ENCODE measurements at places on chromosomes 7 and 10.

DNA sequence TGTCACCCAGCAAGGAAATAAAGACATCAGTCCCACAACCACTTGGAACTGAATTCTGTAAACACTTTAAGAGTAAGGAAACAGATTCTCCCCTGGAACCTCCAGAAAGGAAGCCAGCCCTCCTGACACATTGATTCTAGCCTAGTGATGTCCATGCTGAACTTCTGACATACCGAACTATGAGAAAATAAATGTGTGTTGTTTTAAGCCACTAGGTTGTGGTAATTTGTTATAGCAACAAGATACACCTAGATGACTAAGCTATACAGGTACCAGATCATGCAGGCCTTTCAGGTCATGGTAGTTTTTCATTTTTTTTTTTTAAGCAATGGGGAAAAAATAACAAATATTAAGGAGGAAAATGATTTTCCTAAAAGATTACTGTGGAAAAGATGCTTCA lies 37.6 kb upstream of the LRRTM3 start:
- no peak for DNase-seq

- no peak for DNase-seq
Observed at GRCh38 chr7:158239290-158239981, 348.2 kb downstream of the PTPRN2 start.

GRCh38 chr7:51160990-51161615 lies 155.5 kb downstream of the COBL start:
- DNase-seq, result peak; percentile 56

DNA sequence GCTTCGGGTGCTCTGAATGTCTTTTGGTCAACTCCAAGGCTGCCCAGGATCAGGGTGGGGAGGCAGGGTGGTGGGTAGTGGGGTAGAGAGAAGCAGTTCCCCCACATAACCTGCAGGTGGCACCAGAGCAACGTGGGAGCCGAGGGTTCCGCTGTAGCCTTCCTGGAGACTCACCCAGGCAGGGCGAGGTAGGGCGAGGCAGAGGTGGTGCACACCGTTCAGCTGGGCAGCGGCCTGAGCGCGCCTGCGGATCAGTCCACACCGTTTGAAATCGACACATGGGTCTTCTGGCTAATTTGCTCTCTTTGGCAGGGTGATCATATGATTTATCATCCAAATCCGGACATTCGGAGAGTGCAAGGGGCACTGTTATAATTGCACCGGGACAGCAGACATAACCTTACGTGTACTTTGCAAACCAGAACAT lies 41.4 kb upstream of the MAP3K8 start:
- peak; percentile 71 for DNase-seq

DNA sequence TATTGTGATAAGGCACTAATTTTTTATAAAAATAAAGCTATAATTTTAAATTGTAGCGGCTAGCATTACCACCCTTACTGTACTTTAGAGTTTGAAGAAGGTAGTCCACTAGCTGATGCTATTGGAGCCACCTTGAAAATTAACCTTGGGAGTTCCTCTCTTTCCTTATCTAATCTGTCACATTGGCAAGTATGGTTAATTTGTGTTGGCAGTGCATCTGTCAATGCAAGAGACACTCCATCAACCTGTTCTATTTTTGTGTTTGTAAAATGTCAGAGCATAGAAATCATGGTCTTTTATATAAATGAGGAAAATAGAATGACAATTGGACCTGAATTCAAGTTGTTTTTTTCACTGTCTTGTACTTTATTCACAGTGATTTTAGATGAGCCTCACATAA lies 20.5 kb downstream of the GLCCI1 start:
- no peak for DNase-seq

DNA sequence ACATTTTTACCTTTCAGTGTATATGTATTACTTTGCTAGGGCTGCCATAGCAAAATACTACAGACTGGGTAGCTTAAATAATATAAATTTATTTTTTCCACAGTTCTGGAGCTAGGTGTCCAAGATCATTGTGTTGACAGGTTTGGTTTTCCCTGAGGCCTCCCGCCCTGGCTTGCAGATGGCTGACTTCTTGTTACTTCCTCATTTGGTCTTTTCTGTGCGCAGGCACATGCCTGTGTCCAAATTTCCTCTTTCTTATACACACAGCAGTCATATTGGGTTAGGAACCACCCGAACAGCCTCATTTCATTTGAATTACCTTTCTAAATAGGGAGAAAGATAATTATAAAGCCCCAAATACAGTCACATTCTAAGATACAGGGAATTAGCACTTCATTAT lies 521.6 kb upstream of the SORCS1 start:
- no peak for DNase-seq

DNA sequence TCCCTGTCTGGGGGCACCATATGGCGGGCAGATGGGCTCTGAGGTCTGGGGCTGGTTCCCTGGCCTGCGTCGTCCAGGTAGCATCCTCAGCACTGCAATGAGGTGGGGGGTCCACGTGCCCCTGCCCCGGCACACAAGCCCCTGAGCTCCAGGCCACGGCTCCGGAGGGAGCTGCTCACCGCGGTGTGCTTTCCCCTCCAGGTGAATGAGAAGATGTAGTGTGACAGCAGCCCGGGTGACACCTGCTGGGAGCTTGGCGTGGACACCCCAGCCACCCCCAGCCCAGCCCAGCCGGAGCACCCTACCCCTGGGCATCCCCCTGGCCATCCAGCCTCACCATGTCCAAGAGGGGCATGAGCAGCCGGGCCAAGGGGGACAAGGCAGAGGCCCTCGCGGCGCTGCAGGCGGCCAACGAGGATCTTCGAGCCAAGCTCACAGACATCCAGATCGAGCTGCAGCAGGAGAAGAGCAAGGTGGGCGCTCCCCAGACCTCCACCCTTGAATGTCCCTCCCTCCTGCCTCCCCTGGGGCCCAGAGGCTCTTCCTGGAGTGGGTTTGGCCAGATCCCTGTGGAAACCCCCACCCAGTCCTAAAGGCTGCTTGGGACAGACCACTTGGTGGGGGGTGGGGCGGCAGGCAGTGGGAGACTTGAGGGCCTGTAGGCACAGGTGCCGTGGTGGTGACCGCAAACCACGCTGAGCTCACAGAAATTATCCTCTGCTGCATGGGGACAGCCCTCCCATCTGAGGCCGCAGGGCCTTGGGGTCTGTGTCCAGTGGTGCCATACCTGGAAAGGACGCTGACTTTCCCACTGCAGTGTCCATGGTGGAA lies 38.9 kb downstream of the JAKMIP3 start:
- no peak for DNase-seq

DNA sequence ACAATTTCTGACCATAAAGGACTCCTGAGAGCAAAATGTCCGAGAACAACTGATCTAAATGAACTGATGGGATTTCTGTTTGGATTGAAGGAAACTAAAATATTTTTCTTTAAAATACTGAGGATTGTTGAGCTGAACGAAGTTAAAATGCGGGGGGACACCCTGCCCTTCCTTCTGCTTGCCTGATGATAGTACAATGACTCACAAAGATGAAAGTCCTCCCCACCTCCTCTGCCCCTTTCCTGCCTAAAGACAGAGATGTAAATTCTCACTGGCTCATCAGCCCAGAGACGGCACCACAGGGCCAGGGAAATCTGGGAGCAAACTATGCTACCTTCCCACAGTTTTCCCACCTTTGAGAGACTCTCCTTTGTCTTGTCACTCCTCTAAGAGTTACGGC lies 180.6 kb downstream of the PHTF2 start:
- no peak for DNase-seq

GRCh38 chr7:112358513-112358912 lies 91.7 kb upstream of the IFRD1 start:
- no peak for DNase-seq
